Activated CD4-positive, alpha-beta T cell treated with anti-CD3 and anti-CD28 coated beads, Interleukin-2, amount 50 U/mL, for 4 hours (primary cell): ENCODE measurements at places on chromosomes 3 and 15.

DNA sequence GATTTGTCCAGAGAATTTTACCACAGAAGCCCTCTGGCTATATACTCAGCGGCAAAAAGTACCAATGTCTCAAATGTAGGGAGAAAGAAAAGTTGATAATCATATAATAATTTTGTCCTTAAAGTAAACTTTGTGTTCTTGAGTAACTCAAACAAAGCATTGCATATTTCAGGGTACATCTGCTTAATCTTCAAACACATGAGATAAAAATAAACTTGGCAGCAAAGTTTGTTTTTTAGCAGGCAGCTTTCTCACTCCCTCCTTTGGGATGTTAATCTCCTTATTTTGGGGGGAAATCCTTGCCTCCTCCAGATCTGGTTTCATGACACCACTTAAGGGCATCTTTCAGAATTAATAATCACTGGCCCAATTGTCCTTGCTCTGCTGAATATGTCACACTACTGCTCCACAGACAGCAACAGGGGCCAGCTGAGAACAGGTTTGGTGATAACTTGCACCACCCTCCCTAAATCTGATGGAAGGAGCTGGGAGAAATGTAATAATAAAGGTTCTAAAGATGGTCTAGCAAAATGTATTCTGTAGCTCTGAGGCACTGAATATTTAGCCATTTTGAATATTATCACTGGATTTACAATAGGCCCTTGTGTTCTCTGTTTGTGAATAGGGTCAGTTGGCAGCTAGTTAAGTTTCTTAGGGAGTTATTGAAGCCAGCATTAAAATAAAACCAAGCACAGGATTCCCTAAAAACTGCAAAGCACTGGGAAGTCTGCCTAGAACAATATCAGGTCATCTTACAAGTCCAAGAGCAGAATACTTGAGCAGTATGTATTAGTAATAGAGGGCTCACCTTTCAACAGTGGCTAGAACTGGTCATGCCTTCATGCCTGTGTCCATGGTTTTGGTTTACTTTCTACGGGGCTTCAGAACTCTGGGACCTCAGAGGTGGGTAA, 79.2 kb downstream of the EFL1 start:
- no peak for DNase-seq

DNA sequence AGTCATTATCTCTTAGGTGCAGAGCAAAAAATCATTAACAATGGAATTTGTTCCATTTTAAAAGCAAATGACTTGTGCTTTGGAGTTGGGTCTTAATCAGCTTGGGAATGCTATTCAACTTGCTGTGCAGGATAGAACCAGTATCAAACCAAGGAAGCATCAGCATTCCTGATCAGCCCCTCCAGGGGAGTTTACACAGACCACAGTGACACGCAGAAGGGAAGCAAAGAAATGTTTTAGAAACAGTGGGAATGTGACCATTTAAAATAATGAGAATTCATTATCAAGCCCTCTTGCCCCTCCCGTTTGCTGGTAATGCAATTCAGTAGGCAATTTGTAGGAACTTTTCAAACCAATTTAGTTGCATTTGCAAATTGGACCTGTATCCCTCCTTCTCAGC, 155.1 kb downstream of the LRTM1 start:
- DNase-seq = no peak

DNA sequence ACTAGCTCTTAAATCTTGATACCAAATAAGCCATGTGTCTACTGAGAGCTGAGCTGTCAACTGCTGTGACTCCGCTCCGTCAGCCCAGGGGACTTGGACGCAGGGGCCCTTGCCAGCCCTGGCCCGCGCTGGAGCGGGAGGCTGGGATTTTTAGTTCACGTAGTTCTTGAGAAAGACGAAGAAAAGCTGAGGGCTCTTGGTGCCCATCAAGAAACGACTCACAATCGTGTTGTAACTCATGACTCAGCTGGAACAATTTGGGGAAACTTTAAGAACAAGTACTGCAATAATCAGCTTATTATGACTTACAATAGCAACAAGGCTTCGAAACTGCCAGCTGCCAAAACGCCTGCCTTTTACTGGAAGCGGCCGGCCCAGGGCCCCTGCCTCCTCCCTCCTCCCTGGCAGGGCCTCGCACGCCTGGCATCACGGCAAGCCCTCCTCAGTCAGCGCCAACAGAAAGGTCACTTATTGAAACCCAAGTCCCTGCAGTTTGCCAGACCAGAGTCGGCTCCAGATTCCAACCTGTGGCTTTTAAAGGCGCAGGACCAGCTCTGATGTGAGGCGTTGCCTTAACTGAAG, 60.3 kb downstream of the RGMA start:
- DNase-seq = no peak

DNA sequence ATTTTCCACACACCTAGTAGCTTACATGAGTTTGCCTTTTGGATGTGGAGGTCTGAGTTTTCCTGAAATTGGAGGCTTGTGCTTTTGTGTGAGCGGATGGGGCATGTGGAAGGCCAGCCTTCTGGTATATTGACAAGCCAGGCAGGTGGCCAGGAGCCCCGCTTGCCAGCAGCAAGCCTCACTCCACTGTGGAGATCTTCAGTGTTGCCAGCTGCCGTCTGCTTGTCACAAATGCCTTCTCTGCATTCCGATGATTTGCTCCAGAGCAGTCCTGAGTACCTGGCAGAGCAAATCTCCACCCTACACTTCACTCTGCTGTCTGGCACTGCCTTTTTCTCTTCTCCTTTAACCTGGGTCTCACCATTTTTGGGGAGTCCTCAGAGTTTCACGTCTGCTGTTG, 29.1 kb upstream of the CHST2 start:
- no peak for DNase-seq

DNA sequence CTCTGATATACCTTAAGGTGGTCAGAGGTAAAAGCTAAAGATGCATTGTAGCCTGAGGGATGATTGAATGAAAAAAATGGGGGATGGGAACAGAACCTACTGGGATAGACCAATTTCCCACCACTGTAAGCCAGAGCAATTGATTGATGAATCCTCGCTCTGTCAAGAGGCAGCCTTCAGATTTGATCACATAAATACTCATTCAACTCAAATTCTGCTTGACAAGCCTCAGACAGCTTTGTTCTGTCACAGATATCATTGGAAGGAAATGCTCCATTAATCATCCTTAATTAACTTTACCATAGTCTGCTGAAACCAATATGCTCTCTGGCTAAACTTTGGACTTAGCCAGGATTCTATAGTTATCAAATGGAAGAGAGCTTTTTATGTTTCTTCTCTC, 467.8 kb downstream of the MECOM start:
- no peak for DNase-seq

DNA sequence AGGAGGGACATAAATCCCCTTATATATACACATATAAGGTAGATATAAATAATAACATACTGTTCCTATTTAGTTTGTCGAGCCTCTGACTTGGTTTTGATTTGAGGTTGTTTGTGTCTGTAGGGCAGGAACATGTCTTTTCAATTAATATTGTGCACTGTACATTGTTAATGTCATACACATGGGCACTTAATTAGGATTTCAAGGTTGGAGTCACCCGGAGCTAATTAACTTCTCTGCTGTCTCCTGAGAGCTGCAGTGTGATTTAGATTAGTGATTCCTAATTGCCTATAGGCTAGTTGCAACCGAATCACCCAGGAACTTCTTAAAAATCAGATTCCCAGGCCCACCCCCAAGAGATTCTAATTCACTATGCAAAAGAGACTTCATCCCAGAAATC, 50.4 kb upstream of the FILIP1L start:
- no peak for DNase-seq

DNA sequence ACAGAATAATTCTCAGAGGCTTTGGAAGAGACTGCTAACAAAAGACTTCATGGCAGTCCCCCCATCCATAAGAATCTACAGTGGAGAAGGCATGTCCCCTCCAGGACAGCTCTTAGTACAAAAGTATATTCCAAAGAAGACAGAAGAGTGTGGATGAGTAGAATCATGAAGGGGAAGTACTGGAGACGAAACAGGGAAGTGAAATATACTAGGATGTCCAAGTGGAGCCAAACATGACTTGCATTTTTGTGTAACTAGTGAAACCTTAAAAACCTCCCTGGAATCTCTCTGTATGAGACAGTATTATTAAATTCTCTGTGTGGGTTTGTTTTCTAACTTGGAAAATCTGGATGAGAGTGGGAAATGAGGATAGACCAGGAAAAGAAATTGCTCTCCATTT, 312.4 kb downstream of the RSL24D1 start:
- DNase-seq = no peak

- DNase-seq = no peak
These were observed 16.3 kb downstream of the BMF start for GRCh38 chr15:40092256-40092978.

- DNase-seq = no peak
These were observed 137.5 kb downstream of the ZNF385D start for GRCh38 chr3:21613372-21614070.

GRCh38 chr3:29171043-29171990, 109.6 kb upstream of the RBMS3 start:
- DNase-seq = no peak

DNA sequence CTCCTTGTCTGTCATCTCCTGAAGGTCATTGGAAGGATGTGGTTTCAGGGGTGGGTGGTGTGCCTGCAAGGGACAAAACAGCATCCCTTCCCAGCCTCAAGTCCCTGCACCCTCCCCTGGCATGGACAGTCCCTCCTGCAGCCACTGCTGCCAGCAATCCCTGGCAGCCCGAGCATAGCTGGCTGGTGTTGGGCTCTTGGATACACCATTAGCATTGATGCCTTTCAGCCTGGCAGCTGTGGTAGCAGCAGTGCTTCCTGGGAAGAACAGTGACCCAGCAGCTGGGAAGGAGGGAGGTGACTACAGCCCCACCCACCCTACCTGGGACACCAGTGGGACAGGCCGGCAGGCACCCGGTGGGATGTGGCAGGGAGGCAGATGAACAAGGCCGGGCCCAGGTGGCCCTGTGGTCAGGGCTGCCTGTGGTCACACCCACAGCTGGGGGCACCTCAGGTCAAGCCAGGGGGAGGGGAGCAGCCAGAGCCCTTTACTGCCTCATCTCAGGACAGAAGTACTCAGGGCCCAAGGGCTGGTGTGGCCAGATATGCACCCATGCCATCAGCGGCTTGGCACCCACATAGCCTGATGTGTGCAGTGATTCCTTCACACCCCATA, 32.9 kb upstream of the TMEM115 start:
- no peak for DNase-seq

DNA sequence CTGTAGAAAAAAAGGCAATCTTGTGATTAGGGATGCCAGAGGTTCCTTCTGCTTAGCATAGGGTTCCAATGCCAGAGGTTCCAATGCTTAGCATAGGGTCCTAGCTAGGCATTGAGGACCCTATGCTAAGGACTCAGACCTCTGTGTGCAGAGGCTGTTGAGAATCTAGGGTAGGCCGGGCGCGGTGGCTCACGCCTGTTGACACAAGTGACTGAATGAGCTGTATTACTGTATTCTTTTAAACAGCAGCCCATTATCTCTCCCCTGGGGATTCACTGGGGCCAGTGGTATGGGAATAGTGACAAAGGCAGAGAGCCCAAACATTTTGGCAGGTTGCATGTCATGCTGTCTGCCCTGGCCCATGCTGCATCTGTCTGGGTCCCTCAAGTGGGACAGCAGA, 16.2 kb downstream of the PAK6 start:
- DNase-seq = no peak

DNA sequence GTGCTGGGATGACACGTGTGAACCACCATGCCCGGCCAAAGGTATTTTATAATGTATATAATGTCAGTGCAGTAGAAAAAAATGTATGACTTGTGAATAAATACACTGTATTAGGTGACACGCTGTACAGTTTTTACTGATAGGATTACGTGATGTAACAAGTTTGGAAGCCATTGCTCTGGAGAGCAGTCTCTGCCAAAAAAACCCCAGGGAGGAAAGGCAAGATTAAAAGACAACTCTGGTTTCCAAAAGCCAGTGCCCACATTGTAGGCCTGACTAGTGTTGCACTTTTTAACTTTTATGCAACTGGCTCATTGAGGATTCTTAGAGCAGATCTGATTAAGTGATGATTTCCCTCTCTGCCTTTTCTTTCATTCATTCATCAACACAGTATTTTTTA, 62.0 kb upstream of the SLC2A2 start:
- DNase-seq = no peak

- no peak for DNase-seq
These were observed 942.0 kb downstream of the ROBO1 start for GRCh38 chr3:78825858-78826215.

DNA sequence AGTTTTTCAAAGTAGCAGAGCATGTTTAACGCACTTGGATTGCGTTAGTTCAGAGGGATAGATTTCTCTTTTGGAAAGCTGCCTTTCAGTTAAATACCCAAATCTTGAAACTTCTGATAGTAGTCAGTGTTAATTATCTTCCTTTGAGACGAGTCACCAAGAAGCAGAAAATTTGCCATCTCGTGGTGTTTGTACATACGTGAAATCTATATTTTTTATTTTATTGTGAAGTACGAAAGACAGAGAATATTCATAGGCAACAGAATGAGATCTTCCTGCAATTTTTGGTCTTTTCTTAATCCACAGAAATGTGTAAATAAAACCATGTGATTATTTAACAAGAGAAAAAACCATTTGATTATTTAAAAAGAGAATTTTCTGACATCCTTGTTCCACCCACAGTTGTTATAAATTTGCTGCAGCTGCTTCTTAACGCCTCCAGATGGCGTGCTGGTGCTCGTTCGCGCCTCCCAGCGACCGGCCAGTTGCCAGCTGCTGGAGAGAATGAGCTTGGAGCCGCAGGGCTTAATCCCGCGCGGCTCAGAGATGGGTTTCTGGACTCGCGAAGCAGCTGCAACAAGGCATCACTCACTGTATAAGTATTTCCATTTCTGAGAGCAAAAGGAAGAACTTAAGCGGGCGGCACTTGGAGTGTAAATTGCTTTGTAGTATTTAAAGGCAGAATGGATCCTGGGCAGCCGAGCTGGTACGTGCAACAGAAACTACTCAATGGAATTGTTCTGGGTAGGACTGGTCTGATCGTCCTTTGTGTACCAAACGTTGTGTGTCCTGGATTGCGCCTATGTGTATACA, 10.5 kb upstream of the SLITRK3 start:
- DNase-seq = no peak

- DNase-seq = no peak
These were observed 19.8 kb upstream of the CELF6 start for GRCh38 chr15:72339777-72340177.

- DNase-seq = no peak
These were observed 158.8 kb downstream of the SMAD6 start for GRCh38 chr15:66860844-66861243.

GRCh38 chr3:143538577-143538981, 309.7 kb downstream of the SLC9A9 start:
- no peak for DNase-seq

- DNase-seq = no peak
These were observed 42.5 kb downstream of the RUBCN start for GRCh38 chr3:197694251-197694650.

DNA sequence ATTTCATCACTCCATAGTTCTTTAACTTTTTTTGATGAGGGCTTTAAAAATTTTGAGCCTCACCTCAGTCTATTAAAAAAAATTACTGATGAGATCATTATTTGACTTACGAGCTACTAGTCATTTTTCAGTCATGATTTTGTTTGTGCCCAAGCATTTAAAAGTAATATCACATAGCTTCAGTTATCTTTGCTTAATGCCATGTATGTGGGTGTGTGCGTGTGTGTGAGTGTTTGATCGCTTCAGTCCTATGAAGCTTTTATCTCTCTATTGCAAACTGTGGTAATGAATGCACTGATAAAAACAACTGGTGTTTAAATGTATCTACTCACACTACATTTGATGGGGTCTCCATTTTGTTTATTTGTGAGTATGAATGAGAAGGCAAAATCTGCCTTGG, 49.8 kb downstream of the RSRC1 start:
- DNase-seq = no peak
